ENCODE measurements at places on chromosomes 13 and 19.

GRCh38 chr13:101624981-101625380 is 172.5 kb downstream of the ITGBL1 start:
- no peak for DNase-seq

DNA sequence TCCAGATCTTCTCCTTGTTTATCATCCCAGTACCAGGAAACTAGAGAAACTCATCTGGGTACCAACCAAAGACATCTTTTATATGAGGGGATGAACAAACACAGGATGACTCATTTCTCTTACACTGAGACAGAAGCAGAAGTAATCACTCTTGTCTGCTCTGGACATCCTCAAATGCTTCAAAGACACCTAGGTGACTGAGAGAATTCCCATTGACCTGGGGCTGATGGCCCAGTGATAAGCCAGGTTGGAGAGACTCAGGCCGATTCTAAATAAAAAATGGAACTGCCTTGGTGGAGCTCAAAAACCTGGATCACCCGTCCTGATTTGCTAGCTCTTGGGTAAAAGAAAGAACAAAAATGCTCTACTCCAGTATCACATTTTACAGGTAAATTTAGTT is 182.2 kb downstream of the ZNF486 start:
- no peak for DNase-seq

DNA sequence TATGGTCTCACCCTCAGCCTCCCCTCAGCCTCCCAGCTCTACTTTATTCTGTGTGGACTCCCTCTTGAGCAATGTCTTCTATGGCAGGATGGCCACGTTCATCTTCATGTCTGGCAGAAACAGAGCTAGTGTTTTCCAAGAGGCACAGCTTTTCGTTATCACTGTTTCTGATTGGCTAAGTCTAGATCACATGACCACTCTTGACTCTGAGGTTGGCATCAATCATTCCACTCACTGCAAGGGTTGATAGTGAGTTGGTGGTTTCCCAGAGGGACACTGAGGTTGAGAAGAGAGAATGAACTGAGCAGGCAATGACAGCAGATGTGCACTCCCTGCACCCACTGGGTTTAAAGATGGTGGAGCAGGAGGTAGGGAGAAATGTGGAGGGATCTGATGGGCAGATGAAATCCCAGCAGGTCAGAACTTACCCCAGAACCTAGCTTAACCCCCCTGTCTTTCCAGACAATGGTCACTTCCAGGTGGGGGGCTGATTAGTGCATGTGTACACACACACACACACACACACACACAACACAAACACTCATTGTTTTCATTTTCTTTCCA is 26.3 kb upstream of the UQCRFS1 start:
- DNase-seq: no peak

DNA sequence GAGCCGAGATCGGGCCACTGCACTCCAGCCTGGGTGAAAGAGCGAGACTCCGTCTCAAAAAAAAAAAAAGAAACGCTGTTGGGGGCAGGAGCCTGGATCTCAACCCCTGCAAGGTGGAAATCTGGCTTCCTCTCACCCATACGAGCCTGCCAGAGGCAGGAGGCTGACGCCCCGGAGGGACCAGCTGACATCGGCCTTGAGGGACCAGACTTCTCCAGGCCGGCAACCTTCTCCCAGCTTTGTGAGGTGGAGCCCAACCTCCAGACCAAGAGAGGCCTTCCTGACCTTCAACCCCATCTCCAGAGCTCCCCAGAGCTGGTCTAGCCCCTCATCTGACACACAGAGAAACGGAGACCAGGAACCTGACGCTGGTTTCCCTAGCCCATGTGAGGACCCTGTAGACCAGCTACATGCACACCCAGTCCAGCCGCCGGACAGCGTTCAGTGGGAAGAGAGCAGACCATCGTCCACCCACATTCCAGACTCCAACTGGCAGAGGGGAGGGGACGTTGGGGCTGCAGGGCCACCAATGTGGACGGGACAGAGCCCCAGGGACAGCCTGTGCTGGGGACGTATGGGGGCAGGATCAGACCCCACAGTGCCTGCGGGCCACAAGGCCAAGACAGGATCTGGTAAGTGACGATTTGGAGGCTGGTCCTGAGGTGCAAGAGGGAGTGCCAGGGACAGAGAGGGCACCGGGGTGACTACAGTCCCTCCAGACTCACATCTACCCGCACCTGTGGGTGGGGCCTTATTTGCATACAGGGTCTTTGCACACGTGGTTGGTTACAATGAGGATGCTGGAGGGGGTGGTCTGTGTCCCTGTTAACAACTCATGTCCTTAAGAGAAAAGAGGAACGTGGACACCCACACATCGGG is 11.4 kb downstream of the SBNO2 start:
- no peak for DNase-seq

- peak; percentile 89 for DNase-seq
These were observed 42.0 kb downstream of the KLF2 start for GRCh38 chr19:16366433-16367260.

- DNase-seq: no peak
These were observed 5.7 kb downstream of the SHISA7 start for GRCh38 chr19:55437410-55437809.

- DNase-seq: peak; percentile 14
These were observed 3.0 kb downstream of the PEG3 start for GRCh38 chr19:56837492-56838023.

GRCh38 chr19:47231215-47232054 is 436 bp upstream of the BBC3 start:
- peak; percentile 91 for DNase-seq

DNA sequence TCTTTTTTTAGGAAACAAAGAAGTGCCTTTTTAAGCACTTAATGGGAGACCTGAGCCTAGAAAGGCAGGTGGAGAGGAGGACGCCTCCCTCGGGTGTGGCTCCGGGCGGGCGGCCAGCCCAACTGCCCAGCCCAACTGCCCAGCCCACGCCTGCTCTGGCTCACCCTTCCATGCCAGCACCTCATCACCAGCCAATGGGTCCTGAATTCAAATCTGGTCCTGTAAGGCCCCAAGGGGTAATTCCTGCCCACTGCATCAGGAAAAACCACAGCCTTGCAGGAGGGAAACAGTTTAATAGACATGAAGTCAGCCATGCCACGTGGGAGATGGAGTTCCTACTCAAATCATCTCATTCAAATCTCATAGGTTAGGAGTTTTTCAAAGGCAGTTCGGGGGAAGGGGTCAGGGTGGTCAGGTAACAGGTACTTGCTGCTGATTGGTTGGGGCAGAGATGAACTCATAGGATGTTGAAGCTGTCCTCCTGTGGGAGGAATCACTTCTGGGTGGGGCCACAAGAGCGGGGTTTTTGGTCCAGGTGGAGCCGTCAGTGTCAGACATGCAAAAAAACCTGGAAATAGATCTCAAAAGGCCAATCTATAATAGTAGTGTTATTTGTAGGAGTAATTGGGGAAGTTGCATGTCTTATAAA is 64.9 kb downstream of the HSPH1 start:
- DNase-seq: no peak

Data from B cell (primary cell).